Amygdala (tissue), 56 donors: ENCODE measurements at places on chromosomes 3 and 15.
A peak's percentile ranks its signal among the peaks of the same experiment; 100 is the strongest.

DNA sequence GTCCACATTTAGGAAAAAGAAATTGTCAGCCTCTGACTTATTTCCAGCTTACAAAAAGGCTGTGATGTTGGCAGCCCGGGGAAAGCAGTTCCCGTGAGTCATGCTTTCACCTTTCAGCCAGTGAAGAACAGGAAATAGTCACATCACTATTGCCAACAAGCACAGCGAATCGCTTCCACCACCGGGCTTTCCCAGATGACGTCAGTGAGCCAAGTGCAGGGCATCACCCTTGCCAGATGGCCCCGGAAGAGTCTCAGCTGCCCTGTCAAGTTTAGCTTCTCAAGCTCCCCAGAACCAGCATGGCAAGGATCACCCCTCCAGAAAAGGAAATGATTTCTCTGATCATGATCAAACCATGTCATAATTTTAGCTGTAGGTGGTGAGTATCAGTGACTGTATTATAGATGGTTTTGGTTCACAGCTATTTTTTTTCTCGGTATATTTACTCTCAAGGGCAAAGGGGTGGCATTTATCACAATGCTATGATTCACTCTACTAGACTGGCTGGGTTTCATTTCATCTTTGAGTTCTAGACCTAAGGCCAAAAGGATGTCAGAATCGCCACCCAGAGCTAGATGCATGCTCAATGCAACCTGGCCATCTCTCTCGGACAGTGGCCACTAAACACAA, 32.9 kb downstream of the B3GNT5 start:
- peak; percentile 56 for DNase-seq

- no peak for DNase-seq
Measured at GRCh38 chr3:168091941-168092340, 3.8 kb downstream of the GOLIM4 start.

- DNase-seq = no peak
Measured at GRCh38 chr3:129289201-129289921, 10.7 kb downstream of the HMCES start.

GRCh38 chr3:123310741-123311140, 109.0 kb downstream of the SEC22A start:
- no peak for DNase-seq

DNA sequence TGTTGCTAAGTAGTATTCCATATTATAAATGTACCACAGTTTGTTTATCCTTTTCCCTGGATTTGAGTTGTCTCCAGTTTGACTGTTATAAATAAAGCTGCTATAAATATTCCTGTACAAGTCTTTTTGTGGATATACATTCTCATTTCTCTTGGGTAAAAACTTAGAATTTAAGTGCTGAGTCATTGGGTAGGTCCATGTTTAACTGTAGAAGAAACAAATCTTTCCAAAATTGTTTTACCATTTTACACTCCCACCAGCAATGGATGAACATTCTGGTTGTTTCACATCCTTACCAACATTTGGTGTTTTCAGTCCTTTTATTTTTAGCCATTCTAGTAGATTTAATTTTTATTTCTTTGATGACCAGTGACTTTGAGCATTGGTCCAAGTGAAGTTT, 74.0 kb upstream of the TNFAIP8L3 start:
- DNase-seq = no peak

- no peak for DNase-seq
Measured at GRCh38 chr3:48436855-48437254, 3.1 kb downstream of the CCDC51 start.

GRCh38 chr3:187210091-187210490, 12.8 kb downstream of the RTP1 start:
- no peak for DNase-seq

GRCh38 chr3:14448756-14449727, 46.6 kb downstream of the SLC6A6 start:
- DNase-seq = no peak

- no peak for DNase-seq
Measured at GRCh38 chr3:175397372-175397771, 538.2 kb downstream of the NAALADL2 start.

- no peak for DNase-seq
Measured at GRCh38 chr15:89101302-89102193, 13.3 kb downstream of the ABHD2 start.

- DNase-seq = peak; percentile 94
Measured at GRCh38 chr15:80989518-80990478, at the start of gene MESD. TSS of gene MESD (minus strand) at chr15:80989819. CDS start at chr15:80989791, 28 bp downstream.

DNA sequence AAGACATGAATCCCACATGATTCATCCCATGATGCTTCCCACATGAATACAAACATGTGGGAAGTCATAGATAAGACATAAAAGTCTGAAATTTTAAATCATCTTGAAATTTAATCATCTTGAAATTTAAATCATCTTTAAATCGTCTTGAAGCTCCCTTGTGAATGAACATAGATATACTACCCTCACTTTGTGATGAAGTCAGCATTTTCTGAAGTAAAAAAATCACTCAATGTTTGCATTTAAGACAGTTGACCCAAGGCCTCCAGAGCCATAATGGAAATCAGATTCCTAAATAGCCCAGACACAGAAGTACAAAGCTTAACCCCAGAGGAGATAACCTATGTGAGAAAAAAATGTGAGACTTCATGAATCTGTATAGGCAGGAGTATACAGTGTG, 279.4 kb downstream of the ZBBX start:
- DNase-seq = no peak

GRCh38 chr3:30694668-30695067, 88.3 kb downstream of the TGFBR2 start:
- no peak for DNase-seq

- DNase-seq = no peak
Measured at GRCh38 chr3:180278583-180279188, 241.9 kb upstream of the PEX5L start.

DNA sequence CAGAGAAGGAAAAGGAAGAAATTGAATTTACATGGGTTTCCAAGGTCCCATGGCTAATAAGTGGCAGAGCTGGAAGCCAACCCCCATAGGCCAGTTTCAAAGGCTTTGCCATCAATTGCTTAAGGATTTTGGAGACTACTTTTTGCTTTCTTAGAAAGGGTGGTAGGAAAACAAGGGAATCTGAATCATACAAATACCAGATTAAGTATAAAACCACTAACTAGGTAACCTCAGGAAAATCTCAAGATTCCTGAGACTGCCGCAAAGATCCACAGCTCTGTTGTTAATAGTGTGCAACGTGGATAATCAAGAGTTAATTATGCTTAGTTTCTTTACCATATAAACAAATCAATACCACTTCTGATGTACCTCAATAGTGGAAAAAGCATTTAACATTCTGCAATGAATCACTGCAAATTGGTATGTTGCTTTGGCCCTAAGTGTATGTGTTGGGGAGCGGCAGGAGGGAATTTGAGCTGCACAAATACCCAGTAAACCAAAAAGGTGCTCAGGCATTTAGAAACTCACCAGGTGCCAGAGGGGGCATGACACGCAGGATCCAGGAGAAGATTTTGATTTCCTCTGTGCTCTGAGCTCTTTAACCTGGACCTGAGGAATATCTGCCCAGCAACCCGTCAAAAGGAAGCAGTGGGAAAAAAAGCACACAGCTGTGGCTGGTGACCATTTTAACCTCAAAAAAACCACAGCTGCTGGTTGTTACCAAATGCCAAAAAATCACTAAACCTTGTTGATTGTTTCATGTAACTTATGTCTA, 22.0 kb downstream of the AADAC start:
- no peak for DNase-seq

- no peak for DNase-seq
Measured at GRCh38 chr15:38878026-38878425, 313.4 kb upstream of the RASGRP1 start.

DNA sequence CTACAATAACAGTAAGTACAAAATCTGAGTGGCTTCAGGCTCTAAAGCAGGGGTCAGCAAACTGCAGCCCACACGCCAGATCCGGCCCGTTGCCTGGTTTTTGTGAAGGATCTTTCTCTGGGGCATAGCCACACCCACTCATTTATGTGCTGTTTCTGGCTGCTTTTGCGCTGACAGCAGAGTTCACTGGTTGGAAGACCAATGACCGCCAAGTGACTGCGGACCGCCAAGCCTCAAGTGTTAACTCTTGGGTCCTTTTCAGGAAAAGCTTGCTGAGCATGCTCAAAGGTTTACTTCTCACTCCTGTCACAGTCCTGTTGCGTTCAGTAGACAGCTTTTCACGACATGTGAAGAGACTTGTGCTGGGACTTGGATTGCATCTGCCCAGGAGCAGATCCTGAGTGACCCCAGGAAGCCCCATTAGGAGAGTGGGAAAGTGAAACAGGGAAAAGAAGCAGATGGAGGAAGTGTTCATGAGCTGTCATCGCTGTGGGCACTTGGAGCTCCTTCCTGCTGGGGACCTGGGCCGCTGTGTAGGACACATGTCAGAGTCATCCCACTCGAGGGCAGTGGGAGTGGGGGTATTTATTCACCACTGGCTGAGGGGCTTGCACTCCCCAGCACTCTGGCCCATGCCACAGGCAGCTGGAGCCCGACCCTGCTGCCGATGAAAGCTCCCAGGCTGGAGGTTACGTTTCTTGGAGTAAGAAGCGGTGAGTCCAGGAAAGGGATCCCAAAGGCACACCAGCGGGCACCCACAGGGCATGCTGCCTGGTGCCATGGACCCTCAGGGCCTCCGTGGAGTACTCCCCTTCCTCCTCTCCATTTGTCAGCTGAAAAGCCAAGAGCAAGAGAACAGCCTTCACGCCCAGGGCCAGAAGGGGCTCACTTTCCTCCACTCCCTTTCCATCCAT, 249.1 kb downstream of the PLCL2 start:
- no peak for DNase-seq

GRCh38 chr15:36858423-36858822, 241.9 kb downstream of the MEIS2 start:
- no peak for DNase-seq

GRCh38 chr3:19717736-19718135, 216.3 kb downstream of the EFHB start:
- DNase-seq = no peak

DNA sequence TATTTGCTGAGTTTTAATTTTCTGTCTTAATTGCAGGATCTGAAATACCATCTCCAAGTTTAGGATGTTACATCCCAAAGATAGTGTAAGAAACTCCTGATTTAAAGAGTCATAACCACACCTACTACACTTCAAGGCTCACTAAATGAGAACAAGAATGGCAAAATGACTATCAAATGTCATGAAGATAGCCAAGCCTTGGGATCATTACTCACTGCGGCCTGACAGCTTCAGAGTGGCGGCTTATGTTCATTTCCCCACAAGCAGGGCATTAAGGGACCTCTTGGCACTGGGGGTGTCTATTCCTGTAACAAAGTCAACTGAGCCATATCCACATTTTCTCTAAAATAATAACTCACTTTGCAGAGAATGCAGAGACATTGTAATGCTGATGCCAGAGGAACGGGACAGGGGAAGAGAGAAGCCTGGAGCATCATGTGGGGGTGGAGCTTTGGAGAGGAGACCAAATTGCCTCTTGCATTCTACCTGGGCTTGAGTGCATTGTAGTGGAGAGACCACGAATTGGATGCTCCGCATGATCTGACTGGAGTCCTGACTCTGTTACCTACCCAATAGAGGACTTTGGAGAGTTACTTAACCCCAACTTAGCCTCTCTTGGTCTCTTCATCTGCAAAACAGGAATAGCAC, 219.2 kb downstream of the OPA1 start:
- no peak for DNase-seq

DNA sequence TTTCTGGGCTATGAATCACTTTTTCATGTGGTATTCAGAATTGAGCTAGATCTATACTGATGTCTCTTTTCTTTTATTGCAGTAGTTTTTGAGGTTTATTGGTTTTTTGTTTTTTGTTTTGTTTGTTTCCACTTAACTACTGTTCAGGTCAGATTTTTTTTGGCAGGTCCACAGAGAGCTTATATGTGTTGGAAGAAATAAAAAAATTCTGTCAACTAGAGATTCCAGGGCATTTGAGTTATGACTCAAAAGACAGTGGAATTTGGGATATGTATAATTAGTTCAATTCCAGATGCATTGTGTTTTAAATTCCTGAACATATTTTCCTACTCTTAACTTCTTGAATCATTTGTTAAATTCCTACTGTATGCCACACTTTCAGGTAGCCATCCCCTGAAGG, 727.2 kb downstream of the SI start:
- DNase-seq = no peak

GRCh38 chr3:124542214-124542869, 187.9 kb upstream of the UMPS start:
- no peak for DNase-seq

DNA sequence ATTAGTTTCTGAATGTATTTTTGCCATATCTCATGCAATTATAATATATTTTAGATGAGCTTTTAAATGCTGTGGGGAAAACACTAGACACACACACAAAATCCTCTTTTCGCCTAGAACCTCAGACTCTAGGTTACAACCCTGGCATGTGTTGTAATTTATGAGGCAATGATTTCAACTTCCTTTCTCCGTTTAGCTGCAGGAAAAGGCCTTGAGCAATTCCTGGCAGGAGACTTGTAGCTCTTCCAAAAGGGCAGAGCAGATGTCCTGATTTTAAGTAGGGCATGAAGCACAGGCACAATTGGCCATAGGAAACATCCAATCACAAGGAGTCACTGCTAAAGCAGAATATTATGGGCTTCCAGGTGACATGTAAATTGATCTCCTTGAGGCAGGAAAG, 82.0 kb downstream of the GPR156 start:
- DNase-seq = no peak

GRCh38 chr3:46130631-46131310, 77.3 kb downstream of the CCR1 start:
- no peak for DNase-seq

GRCh38 chr15:49900903-49901235, 218.2 kb downstream of the ATP8B4 start:
- DNase-seq = no peak

DNA sequence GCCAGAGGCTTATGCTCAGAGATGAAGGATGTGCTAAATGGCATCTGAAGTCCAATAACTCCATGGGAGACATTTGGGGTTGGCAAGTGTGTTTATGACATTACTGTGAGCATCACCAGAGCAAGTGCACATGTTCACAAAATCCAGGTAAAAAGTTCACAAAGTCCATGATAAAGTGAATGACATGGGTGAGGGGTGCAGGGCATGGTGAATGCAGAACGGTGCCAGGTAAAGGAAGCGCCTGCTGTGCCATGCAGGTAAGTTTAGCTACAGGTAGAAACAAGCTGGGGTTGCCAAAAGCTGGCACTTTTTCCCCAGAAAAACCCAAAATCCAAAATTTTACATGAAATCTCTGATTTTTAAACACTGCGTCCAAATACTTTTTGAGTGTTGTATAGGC, 268.2 kb downstream of the ABHD5 start:
- DNase-seq = no peak

GRCh38 chr3:165545059-165545458, 292.2 kb downstream of the BCHE start:
- DNase-seq = no peak

GRCh38 chr3:59502806-59503205, 453.0 kb upstream of the CFAP20DC start:
- no peak for DNase-seq

- DNase-seq = no peak
Measured at GRCh38 chr15:100570275-100570674, 31.7 kb downstream of the LINS1 start.

DNA sequence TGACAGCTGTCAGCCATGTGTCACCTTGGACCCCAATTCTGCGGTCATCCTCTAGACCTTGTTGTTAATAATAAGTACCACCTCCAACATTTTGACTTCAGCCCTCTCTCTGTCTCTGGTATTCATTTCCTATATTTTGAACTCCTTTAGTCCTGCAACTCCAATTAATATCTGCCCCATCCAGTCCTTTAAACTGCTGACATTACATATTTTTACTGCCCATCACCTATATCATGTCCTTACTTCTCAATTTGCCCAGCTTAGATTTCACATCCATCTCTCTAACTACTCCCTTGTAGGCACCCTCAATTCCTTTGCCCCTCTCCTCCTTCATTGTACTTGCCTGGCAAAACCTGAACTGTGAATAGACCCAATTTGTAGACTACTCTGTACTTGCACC, 73.5 kb downstream of the SCN10A start:
- DNase-seq = no peak
